Activated CD4-positive, alpha-beta memory T cell treated with anti-CD3 and anti-CD28 coated beads, Interleukin-2, amount 10 ng/mL, durations not matched to agents 7 days and 5 days (primary cell): ENCODE measurements at places on chromosomes 3 and 15. TPM values are rescaled to one million over a fixed set of nuclear protein-coding genes. Genes with fewer than 3 reads are reported as not detected.

CPNE4 gene
- not detected for total RNA-seq

SETMAR gene
- total RNA-seq: 6.2 TPM

HGD gene
- total RNA-seq: 0.43 TPM

ATP13A5 gene
- total RNA-seq: not detected

ASB14 gene
- not detected for total RNA-seq

HYAL3 gene
- 13.9 TPM for total RNA-seq

- H3K27ac ChIP-seq: no peak overlapping the region
- peaks cover 44% of the 10 kb centered on the region for H3K4me1 ChIP-seq
- H3K27me3 ChIP-seq: peaks cover 67% of the 10 kb centered on the region
- H3K36me3 ChIP-seq: peaks cover 11% of the 10 kb centered on the region
- no peak overlapping the region for H3K4me3 ChIP-seq
- DNase-seq: no peak
These were observed 6.3 kb upstream of the HES1 start for GRCh38 chr3:194129581-194130133.

- H3K36me3 ChIP-seq: no peaks in the 10 kb centered on the region
- H3K4me1 ChIP-seq: no peaks in the 10 kb centered on the region
- H3K27me3 ChIP-seq: no peaks in the 10 kb centered on the region
- DNase-seq: no peak
- no peak overlapping the region for H3K4me3 ChIP-seq
These were observed 147.5 kb downstream of the LRTM1 start for GRCh38 chr3:54780336-54780735.

- peak overlapping the region; percentile 49 for H3K27ac ChIP-seq
- H3K36me3 ChIP-seq: peaks cover 34% of the 10 kb centered on the region
- DNase-seq: peak; percentile 45
- H3K4me1 ChIP-seq: peaks cover 40% of the 10 kb centered on the region
- peaks cover 2% of the 10 kb centered on the region for H3K27me3 ChIP-seq
These were observed 407.1 kb upstream of the CFAP20DC start for GRCh38 chr3:59456852-59457485.

- no peaks in the 10 kb centered on the region for H3K36me3 ChIP-seq
- H3K27me3 ChIP-seq: no peaks in the 10 kb centered on the region
- H3K4me3 ChIP-seq: no peak overlapping the region
- H3K4me1 ChIP-seq: no peaks in the 10 kb centered on the region
- no peak overlapping the region for H3K27ac ChIP-seq
- no peak for DNase-seq
These were observed 566.7 kb upstream of the ZNF717 start for GRCh38 chr3:76352051-76352450.

DNA sequence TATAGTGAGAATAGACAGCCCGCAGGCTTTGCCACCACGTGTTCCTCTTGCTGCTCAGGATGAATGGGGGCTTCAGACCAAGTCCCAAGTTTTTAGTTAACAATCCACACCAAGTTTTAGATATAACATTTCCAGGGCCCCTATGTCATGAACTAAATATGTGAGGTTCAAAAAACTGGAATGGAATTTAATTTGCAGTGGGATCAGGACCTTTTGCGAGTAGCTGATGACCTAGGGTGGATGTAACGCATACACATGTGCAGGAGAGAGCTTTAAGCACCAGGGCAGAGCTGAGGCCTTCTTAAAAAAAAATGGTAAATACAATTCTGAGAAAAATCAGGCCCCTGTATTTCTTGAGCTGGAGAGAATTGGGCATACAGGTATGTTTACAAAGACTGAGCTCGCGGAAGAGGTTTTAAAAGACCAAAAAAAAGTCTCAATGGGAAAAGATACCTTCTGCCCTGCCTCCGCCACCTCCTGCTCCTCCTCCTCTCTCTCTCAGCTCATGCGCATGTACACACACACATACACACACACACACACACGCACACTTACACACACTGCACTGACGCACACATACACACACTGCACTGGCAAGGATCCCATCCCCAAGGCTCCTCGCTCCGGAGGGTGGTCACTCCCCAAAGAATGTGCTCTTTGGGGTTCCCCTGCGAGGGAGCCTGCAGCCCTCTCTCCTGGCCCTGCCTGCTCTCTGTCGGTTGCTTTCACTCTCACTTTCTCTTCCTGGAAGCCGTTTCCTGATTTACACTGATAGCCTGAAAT is 48.2 kb upstream of the IGF1R start:
- no peaks in the 10 kb centered on the region for H3K36me3 ChIP-seq
- peaks cover 15% of the 10 kb centered on the region for H3K27me3 ChIP-seq

DNA sequence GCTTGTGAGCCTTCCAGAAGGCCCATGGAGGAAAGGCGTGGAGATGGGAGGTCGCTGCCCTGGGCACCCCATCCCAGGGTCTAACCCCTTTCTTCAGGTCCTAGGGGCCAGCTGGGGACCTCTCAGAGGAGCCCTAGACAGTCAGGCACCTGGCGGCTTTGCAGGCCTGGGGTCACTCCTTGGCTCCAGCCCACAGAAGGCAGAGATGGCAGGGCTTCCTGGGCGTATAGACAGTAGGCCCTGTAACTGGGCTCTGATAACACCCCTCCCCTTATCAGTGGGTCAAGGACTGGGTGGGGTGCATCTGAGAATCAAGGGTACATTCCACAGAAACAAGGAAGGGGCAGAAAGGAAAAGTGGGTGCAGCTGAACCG is 16.7 kb downstream of the ZDHHC19 start:
- H3K27me3 ChIP-seq: no peaks in the 10 kb centered on the region
- peak overlapping the region; percentile 23 for H3K27ac ChIP-seq
- H3K4me3 ChIP-seq: no peak overlapping the region
- H3K36me3 ChIP-seq: peaks cover 2% of the 10 kb centered on the region
- peaks cover 50% of the 10 kb centered on the region for H3K4me1 ChIP-seq

DNA sequence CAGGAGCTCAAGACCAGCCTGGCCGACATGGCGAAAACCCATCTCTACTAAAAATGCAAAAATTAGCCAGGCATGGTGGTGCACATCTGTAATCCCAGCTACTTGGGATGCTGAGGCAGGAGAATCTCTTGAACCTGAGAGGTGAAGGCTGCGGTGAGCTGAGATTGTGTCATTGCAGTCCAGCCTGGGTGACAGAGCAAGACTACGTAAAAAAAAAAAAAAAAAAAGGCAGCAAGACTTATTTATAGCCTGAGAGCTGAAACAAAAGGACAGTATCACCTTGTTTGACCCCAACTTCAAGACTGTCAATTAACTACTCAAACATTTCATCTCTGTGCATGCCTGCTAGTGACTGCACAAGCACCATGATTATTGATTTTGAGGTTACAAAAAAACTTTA is 478.9 kb upstream of the GBE1 start:
- DNase-seq: no peak
- no peaks in the 10 kb centered on the region for H3K4me1 ChIP-seq
- no peaks in the 10 kb centered on the region for H3K36me3 ChIP-seq

GRCh38 chr3:175573226-175573625 is 714.1 kb downstream of the NAALADL2 start:
- no peak overlapping the region for H3K27ac ChIP-seq
- H3K4me1 ChIP-seq: no peaks in the 10 kb centered on the region
- no peak for DNase-seq
- no peaks in the 10 kb centered on the region for H3K36me3 ChIP-seq

DNA sequence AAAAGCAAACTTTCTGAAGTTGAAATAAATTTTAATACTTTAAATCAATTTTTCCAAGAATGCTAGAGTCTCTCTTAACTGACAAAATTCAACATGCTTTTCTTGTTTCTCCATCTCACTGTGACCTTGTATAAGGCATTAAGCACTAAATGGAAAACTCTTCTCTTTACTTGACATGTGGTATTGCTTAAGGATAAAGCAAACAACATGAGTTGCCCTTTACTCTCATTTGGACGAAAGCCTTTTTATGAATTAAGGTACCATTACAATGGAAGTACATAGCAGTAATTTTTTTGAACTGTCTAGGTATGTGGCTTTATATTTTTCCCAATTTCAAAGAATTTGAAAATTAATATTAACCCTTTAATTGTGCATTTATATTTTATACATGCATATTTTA is 1.4 kb downstream of the STRIT1 start:
- H3K36me3 ChIP-seq: no peaks in the 10 kb centered on the region
- H3K27ac ChIP-seq: no peak overlapping the region
- no peaks in the 10 kb centered on the region for H3K27me3 ChIP-seq
- no peak for DNase-seq
- H3K4me1 ChIP-seq: no peaks in the 10 kb centered on the region
- no peak overlapping the region for H3K4me3 ChIP-seq

GRCh38 chr3:169663951-169664820 is 674 bp upstream of the MECOM start:
- no peak overlapping the region for H3K27ac ChIP-seq
- no peak for DNase-seq
- H3K36me3 ChIP-seq: no peaks in the 10 kb centered on the region
- peaks cover 51% of the 10 kb centered on the region for H3K4me1 ChIP-seq
- H3K4me3 ChIP-seq: peak overlapping the region; percentile 56

- peaks cover 7% of the 10 kb centered on the region for H3K36me3 ChIP-seq
- DNase-seq: peak; percentile 19
- H3K4me3 ChIP-seq: no peak overlapping the region
- H3K27me3 ChIP-seq: no peaks in the 10 kb centered on the region
- peaks cover 27% of the 10 kb centered on the region for H3K4me1 ChIP-seq
These were observed 49.0 kb downstream of the B3GNT5 start for GRCh38 chr3:183301937-183302580.

DNA sequence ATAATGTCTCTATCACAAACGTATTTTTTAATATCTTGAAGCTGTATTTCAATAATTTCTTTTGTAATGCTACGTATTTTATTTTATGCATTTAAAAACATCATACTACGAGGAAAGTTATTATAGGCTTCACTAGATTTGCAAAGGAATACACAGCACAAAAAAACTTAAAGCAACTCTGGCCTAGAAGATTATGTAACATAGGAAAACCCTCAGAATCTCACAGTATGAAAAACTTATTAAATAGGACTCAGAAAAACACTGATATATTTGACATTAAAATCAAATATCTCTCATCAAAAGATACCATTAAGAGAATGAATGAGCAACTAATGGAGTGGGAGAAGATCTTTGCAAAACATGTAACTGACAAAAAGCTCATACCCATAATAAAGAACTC is 63.7 kb downstream of the DMXL2 start:
- H3K27ac ChIP-seq: no peak overlapping the region
- no peaks in the 10 kb centered on the region for H3K27me3 ChIP-seq
- no peak overlapping the region for H3K4me3 ChIP-seq
- DNase-seq: no peak

DNA sequence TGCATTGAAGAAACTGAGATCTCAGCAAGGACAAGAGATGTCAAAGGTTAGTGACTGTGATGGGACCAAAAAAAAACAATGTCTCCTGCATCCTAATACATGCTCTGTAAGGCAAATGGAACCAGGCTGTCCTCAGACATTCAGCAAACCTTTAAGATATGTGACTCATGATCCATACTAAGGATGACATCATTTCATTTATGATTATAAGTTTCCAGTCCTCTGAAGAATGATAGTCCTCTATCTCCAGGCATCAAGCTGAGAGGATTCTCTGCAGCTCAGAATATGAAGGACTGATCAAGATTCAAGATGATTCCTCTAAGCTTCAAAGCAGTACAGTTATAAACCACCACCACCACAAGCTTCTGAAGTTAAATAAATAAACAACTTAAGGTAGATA is 47.6 kb downstream of the SSR3 start:
- H3K27ac ChIP-seq: no peak overlapping the region
- H3K4me1 ChIP-seq: peaks cover 11% of the 10 kb centered on the region
- no peak overlapping the region for H3K4me3 ChIP-seq
- H3K27me3 ChIP-seq: peaks cover 33% of the 10 kb centered on the region

GRCh38 chr15:54364961-54365360 is 386.7 kb downstream of the UNC13C start:
- H3K27me3 ChIP-seq: no peaks in the 10 kb centered on the region
- H3K27ac ChIP-seq: no peak overlapping the region
